GM20000 (cell line): ENCODE measurements at places on chromosomes 4 and X.

DNA sequence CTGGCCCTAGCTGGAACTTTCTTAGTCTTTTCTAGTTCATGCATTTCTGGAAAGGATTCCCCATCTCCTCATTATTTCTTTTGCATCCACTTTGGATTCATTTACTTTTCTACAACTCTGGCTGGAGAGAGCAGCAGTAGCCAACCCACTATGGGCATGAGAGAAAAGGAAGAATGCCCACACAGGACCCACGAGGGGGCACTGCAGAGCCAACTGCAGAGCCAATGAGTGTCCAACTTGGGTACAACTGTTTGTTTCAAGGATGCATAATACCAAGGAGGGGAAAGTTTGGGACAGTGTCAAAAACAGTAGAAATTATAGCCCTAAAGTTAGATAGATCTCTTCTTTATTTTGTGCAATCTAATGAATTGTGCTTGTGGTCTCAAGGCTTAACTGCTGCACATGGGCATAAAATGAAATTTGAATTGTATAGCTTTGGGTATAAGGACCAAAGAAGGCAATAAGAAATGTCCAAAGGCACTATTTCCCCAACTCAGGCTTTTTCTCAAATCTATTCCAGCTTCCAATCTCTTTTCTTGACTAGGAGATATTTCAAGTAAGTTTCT, 230.6 kb downstream of the NSUN7 start:
- peak; percentile 10 for DNase-seq

DNA sequence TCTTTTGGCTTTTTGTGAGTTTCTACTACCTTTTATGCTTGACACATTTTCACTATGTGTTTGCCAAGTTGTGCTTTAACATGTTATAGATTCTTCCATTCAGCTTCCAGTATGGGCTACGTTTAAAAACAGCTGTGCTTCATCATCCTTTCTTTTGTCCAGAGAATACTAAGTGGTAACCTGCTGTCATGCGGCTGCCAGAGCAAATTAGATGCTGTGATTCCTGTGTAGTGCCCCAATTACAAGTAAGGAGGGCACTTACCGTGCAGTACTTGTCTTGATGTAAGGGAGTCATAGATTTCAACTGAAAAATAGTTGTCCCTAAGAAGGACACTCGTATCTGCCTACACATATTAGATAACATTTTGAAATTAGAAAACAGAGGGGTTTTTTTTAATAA, 531.8 kb upstream of the GALNTL6 start:
- DNase-seq, result no peak

- DNase-seq, result no peak
Observed at GRCh38 chr4:107666134-107666533, 53.9 kb downstream of the PAPSS1 start.

- DNase-seq, result peak; percentile 25
Observed at GRCh38 chr4:151604238-151604637, 156.6 kb downstream of the GATB start.

DNA sequence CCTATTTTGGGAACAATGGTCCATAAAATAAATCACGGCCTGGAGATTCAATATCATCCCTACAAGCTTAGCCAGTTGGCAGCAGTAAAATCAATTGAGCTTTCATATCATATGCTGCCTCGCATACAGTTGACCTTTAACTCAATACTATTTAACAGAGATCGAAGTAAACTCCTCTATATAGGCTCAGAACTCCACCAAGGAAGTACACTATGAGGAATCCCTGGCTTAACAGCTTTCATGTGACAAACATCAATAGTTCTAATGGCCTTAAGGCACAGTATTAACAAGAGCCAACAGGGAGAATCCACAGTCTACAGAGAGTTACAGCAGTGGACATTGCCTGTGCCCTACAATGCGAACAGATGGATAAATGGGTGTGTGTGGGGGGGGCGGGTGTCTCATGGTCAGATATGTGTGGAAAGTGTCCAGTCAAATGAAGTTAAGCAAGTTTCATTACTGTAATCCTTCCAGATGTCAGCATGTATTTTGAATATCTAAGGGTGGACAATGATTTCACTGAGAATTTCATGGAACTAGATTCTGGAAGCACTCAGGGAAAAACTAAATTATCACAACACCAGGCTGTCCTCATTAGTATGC, 98.2 kb upstream of the FAM9B start:
- no peak for DNase-seq

- DNase-seq, result no peak
Observed at GRCh38 chr4:73847526-73848182, 5.4 kb upstream of the PF4V1 start.

- peak; percentile 8 for DNase-seq
Observed at GRCh38 chr4:121597346-121597934, 99.3 kb downstream of the ANXA5 start.

- DNase-seq, result no peak
Observed at GRCh38 chr4:108919226-108919893, 156.5 kb upstream of the ETNPPL start.

DNA sequence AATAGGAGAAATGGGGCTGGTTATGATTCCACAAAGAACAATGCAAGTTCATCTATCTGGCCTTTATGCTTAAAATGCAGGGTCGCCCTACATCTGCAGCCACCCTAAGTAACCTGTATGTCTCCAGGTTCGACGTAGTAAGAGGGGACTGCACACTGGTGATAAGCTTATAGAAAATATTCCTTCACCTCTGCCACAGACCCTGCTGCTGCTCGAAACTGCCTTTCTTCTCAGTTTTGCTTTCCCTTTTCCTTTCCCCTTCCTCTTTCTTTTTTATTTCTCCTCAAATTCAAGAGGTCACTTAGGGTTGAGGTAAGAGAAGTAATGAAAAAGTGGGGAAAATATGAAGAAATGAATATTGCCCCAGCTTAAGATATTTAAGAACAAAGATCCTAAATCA, 123.5 kb downstream of the DCHS2 start:
- no peak for DNase-seq

- no peak for DNase-seq
Observed at GRCh38 chr4:100690812-100691211, 173.0 kb upstream of the EMCN start.

DNA sequence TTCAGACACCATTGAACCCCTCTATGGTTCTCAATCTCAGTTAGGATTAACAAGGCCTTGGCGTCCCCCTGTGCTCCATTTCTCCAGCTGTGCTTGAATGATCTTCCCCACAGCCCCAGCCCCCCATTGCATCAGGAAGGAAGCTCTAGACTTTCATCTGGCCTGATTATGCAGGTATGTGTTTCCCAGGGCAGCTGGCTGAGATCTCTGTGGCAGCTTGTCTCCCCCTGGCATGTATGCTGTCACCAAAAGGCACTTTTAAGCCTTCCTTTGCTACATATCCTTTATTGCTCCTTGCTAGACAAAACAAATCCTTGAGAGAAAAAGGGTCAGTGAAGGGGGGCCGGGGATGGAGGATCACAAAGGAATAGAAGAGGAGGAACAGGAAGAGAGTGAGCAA, 1056.0 kb upstream of the SLIT2 start:
- no peak for DNase-seq

DNA sequence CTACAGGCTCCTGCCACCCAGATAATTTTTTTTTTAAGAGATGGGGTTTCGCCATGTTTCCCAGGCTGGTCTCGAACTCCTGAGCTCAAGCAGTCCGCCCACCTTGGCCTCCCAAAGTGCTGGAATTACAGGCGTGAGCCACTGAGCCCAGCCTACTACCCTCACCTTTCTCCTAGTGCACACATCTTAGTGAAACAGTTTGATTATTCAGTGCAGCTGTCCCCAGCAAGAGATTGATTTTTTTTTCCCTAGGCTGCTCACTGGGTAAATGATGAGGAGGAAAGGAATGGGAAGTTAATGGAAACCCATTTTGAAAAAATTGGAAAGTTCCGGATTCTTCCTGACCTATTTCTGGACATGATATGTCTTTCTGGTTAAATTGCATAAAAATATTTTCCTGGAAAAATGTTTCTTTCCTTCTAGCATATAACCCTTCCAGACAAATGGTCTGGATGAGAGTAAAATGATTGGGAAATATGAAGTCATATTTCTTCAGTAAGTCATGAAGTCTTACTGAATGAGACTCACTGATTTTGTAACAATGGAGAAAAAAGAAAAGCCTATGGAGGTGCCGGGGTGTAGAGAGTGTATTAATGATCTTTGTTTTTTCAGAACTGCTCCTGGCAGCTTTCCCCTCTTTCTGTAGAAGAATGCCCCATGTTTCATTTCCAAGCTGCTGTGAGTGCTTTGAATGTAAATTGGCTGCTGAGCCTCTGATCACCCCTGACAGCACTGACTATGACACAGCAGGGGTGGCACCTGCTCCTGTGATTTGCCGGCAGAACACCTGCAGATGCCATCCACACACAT, 19.5 kb upstream of the ZNF41 start:
- no peak for DNase-seq
